ENCODE measurements at places on chromosomes 13 and 19.

DNA sequence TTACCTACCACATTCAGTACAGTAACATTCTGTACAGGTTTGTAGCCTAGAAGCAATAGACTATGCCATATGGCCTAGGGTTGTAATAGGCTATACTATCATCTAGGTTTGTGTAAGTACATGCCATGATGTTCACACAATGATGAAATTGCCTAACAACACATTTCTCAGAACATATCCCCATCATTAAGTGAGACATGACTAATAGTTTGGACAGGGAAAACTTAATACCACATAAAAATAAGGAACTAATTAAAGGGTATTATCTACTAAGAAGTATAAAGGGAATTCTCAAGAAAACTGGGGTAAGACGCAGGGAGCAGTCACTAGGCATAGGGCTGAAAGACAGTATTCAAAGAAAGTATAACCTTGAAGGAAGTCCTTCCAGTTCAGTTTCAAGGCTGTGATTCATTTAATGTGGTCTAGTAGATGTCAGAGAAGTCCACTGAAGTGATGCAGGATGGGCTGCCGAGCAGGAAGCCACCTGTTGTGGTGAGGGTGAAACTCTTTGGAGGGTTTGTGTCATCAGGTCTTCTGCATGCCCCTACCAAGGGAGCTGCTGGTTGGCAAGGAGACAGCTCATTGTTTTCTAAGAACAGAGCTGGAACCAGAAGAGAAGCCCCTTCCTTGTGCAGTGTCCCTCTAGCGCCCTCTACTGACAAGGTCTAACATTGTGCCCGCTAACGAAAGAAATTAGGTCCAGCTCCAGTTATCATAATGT, 122.9 kb downstream of the OLFM4 start:
- peak; percentile 20 for DNase-seq

GRCh38 chr19:33754361-33754760, 42.3 kb upstream of the KCTD15 start:
- no peak for DNase-seq

DNA sequence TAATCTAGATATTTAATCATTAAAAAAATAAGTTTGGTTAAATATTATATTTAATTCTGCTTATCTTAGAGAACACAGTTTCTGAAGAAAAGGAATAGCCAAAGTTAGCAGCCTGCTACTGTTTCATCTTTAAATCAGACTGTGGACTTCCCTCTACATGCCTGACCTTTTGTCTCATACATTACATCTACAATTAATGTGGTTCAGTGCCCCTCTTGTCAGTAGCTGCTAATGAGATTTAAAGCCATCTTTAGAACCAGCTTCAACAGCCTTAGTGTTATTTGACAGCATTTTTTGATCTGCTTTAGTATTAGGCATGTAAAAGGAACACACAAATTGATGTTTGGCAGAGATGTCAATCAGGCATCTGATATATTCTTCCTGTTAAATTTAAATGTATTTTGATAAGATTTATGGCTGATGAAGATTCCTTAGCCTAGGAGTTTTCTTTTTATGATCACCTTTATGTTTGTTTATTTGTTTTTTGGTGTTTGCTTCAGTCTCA, 1925.8 kb upstream of the PRR20A start:
- no peak for DNase-seq

DNA sequence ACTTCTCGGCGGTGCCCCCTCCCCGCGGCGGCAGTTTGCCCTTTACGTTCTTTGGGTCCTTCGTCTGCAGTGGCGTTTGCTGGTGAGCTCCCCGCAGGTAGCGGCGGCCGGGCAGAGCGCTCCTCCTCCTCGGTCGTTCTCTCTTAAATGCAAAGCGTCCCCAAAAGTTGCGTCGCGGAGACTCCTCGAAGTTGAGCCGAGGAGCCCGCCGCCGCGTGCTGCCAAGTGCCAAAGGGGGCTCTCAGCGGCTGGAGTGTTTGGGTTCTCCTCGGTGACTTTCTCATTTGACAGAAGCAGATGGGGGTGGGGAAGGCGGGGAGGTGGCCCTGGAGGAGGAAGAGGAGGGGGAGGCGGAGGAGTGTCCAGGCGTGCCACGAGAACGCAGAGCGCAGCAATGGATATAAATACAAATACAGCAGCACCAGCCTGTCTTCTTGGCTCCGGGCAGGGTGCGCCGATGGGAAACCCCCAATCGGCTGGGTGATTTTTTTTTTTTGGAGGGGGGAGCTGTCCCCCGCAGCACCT, at the start of gene SOX21:
Gene SOX21 (minus strand): TSS at position 259 of the 525 bp plus-strand sequence. CDS start 496 bp downstream, outside the sequence.
- DNase-seq = no peak

GRCh38 chr13:75764926-75765310, 128.8 kb downstream of the LMO7 start:
- no peak for DNase-seq

DNA sequence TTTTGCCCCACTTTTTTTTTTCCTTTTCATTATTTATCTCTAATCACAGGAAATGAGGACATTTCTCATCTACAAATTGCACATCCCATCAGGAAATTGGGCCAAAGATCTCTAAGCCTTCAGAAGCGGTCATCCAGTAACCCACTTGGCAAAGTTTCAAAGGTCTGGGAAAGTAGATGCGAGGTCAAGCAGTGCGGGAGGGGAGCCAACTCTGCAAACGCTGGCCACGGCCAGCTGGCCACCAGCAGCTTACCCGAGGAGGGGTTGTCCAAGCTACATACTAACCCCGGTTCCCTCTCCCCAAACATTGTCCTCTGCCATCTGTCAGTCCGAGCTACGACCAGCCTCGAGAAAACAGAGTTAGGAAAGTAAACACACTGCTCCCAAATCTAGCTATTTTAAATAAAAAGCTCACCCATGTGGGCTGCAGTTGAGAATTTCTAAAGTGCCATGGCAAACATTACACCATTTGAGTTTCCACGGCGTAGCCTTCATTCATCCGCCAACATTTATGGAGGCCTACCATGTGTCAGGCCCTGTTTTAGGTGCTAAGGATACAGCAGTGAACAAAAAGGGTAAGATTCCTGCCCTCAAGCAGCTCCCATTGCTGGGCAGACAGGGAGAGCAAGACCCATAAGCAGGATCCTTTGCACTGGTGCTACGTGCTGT, 11.5 kb downstream of the FFAR2 start:
- no peak for DNase-seq

DNA sequence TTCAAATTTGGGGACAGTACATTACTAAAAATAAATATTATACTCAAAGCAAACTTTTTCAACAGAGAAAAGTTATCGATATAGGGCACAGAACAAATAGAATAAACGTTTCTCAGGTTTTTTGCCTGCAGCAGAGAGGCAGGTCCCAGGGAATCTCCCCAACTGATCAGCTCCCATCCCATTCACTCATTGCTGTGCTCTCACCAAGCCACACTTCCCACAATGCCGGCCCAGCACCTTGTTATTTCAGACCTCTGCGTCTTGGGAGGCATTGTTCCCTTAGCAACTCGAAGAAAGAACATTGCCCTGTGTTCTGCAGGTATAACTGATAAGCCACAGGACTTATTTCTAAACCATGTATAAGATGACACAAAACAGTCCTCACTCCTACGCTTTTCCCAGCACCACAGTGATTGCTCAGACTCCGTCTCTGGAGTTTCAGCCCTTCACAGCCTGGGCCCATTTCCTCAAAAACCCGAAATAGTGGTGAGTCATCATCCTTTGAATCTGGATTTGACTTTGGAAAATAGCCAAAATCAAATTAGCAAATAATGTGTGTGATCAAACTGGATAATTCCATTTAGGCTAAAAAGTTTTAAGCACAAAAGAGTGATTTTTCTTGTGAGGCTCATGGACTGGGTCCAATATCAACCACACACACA, 100.4 kb downstream of the DCLK1 start:
- DNase-seq = no peak

GRCh38 chr19:58396691-58397532, 1.5 kb downstream of the RNF225 start:
- DNase-seq = no peak

- no peak for DNase-seq
These were observed 1.5 kb downstream of the CERS1 start for GRCh38 chr19:18894254-18895037.

- no peak for DNase-seq
These were observed 814.4 kb downstream of the EFNB2 start for GRCh38 chr13:105721016-105721415.

GRCh38 chr19:29491995-29492577, 33.7 kb upstream of the VSTM2B start:
- DNase-seq = no peak

DNA sequence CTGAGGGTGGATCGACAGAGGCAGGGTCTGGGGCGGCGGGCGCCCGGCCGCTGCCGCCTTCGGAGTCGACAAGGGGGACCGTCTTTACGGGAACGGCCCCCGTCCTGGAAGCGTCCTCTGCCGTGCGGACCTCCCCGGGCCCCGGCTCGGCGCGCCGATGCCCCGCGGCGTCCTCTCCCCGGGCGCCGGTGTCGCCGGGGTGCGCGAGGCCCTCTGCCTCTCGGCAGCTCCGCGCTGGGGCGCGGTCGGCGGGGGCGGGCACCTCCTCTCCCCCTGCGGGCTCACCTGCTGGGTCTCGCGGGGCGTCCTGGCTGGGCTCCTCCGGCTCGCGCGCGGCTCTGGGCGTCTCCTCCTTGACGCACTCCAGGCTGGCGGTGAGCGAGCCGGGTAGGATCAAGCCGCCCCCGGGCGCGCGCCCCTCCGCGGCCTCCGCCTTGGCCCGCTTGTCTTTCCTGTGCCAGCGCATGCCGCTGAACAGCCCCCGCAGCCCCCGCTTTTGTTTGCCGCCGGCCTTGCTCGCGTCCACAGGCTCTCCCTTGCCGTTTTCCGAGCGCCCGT, 1.5 kb downstream of the AMER2 start:
- peak; percentile 11 for DNase-seq

DNA sequence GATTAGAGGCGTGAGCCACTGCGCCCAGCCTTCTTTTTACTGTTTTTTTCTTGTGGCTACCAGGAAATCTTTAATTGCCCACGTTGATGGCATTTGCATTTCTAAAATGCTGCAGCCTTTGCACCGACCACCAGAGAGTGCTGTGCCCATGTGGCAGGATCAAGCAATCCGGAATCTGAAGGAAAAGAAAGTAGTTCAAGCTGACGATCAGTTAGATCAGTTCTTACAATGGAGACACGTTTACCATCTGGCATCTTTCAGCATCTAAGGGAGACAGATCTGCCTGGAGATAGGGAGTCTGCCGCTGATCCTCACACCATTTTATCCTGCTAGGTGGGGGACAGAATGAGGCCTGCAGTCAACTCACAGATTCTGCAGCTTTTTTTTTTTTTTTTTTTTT, 19.9 kb downstream of the TINCR start:
- DNase-seq = peak; percentile 17

GRCh38 chr13:48653472-48653939, at the start of gene CYSLTR2:
CYSLTR2 (plus strand) TSS chr13:48653929; CDS start chr13:48706818, 52,889 bp downstream.
- no peak for DNase-seq

GRCh38 chr13:73240193-73240592, 181.4 kb downstream of the KLF5 start:
- DNase-seq = no peak

- peak; percentile 44 for DNase-seq
These were observed 2.5 kb downstream of the HDGFL2 start for GRCh38 chr19:4474514-4475022.

GRCh38 chr13:44210525-44210924, 163.1 kb upstream of the SERP2 start:
- no peak for DNase-seq

GRCh38 chr13:106917024-106917571, 349.2 kb upstream of the ARGLU1 start:
- no peak for DNase-seq

DNA sequence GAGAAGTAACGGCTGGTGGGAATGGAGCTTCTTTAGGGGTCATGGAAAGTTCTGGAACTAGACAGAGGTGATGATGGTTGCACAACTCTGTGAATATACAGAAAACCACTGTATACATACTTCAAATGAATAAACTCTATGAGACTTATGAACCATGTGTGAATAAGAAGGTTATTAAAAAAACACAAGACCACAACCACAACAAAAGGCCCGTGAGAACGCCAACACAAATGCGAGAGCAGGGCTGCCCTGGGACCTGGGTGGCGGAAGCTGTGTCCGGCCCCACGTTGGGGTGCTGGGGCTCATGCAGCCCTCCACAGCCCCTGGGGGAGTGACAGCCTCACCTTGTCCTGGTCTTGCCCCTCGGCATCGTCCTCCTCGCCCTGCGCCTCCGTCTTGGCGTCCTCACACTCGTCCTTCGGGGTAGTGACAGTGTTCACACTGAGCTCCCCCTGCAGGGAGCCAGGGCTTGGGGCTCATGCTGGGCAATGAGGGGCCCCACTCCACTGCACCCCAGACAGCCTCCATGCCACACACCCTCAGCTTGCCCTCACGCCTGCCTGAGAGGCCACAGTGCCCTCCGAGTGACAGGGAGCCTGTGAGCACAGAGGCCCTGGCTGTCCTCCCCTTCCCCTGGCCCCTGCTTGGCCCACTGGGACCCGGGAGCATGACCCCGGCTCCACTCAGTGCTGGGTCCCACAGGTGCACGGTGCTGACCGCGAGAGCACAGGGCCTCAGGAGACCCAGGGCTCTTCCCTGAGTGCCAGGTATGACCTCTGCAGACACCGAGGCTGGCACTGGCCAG, 16.0 kb downstream of the IZUMO4 start:
- DNase-seq = no peak

GRCh38 chr13:90232291-90232690, 1115.2 kb upstream of the MIR17HG start:
- no peak for DNase-seq

GRCh38 chr19:7869910-7870511, 4.2 kb downstream of the PRR36 start:
- peak; percentile 63 for DNase-seq

- peak; percentile 85 for DNase-seq
These were observed 9.7 kb upstream of the GIPC1 start for GRCh38 chr19:14505488-14506239.

- peak; percentile 74 for DNase-seq
These were observed 13.5 kb upstream of the TPM4 start for GRCh38 chr19:16062789-16063188.

DNA sequence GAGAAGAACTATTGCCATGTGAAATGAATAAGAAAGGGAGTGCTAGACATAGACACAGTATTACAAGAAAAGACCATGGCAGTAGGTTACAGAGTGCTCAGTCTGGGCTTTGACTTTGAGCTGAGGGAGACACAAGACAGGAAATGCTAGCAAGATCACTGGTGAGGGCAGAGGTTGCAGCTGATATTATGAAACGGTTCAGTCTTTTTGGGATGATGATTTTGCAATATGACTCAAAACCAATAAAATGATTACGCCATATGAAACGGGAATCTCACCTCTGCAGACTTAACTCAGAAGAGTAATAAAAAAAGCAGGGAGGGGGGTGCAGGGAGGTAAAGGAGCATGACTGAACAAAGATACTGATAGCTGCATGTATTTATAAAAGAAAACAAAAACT, 123.1 kb downstream of the RBM26 start:
- no peak for DNase-seq

GRCh38 chr13:69319656-69320055, 788.0 kb upstream of the ATXN8OS start:
- no peak for DNase-seq

GRCh38 chr19:7648265-7649014, 11.5 kb downstream of the STXBP2 start:
- DNase-seq = no peak

GRCh38 chr13:114149774-114150740, 17.6 kb upstream of the RASA3 start:
- peak; percentile 11 for DNase-seq
